Left lung (tissue), 14 donors: ENCODE measurements at places on chromosomes 2 and 18. TPM values are rescaled to one million over a fixed set of nuclear protein-coding genes. Genes with fewer than 3 reads are reported as not detected.

Gene GAL3ST2
- polyA plus RNA-seq: 0.28 TPM

Gene PCARE
- polyA plus RNA-seq: 0.03 TPM

Gene ASB18
- 0.06 TPM for polyA plus RNA-seq

DNA sequence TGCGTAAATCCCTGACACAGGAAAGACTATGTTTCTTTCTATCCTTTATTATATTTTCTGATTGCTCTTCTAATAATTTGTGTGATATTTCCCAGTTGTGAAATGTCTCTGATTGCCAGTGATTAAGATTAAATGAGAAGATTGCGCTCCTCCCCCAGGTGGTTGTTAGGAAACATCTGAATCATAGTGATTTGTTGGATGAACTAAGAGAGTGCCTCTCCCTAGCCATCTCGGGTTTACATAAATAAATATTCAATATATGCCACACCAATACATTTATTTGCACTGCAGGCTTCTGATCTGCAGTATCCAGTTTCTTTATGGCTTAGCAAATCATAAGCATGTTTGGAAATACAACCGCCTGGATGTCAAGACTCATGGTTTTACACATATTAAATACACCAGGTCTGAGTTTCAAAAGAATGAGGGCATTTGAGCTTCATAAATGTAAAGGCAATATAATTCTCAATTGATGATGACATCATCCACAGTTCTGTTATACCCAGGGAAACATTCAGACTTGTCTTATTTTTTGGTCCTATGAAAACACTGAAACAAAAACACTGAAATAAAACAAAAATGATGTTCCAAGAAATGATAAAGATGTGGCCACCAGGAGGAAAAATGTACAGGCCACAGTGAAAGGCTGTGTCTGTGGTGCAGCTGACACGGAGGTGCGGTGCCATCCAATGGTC lies 826.7 kb upstream of the ACVR2A start:
- DNase-seq: no peak

- no peak for DNase-seq
Observed at GRCh38 chr18:3392467-3392855, 57.5 kb upstream of the TGIF1 start.

DNA sequence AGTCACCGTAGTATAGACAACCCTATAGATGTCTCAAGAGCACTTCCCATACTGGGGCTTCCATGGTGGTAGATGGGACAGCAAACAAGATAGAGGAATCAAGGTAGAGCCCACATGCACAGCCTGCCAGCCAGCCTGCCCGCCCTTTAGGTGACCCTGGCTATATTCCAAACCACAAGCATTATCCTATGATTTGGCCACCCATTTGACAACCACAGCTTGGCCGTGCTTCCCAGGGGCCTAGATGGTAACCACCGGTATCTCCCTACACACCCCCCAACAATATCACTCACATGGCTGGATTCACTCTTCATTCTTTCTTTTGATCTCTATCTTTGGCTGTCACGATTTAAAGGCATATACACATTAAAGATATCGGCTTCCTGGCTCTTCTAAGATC lies 85.3 kb downstream of the CDK15 start:
- no peak for DNase-seq

DNA sequence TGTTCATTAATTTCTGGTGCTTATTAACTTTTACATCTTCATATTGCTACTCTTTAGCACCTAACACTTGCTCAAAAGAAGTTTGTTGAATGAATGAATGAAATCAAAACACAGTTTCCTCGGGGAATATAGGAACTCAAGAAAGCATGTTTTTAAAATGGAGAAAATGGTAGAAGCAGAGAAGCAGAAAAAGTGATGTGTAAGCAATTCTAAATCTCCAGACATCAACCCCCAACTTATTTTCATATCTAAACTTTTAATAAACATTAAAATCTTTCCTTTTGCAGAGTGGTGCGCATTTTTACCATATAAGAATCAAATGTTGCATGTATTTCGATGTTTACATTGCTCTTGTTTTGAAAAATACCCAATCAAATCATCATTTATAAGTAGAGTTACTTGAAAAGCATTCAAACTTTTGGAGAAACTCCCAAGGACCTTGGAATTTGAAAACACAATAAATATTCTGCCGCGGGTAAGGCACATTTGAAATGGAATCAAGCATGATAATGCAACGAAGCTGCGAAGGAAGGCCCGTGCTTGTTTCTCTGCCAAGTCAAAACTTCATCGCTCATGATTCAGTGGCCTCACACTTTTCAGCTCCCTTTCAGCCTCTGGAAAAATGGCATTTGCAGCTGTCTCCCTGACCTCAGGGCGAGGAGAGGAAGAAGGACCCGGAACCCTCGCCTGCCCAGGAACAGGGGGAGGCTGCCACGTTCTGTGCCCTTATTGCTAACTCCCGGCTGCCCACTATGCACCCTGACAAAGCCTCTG lies 26.7 kb upstream of the SMIM21 start:
- DNase-seq: peak; percentile 64

GRCh38 chr2:196266855-196267254 lies 95.5 kb upstream of the STK17B start:
- DNase-seq: no peak

GRCh38 chr2:171318463-171318934 lies 115.3 kb downstream of the METTL8 start:
- DNase-seq: no peak

GRCh38 chr18:74942319-74942910 lies 266.5 kb downstream of the PTGR3 start:
- DNase-seq: no peak

Gene ANKRD29
- 39.9 TPM for polyA plus RNA-seq

GRCh38 chr2:17757321-17757720 lies 3.4 kb downstream of the GEN1 start:
- DNase-seq: no peak

Gene NOL4
- polyA plus RNA-seq: 3.2 TPM

GRCh38 chr18:63553081-63553480 lies 10.9 kb downstream of the SERPINB12 start:
- DNase-seq: no peak

DNA sequence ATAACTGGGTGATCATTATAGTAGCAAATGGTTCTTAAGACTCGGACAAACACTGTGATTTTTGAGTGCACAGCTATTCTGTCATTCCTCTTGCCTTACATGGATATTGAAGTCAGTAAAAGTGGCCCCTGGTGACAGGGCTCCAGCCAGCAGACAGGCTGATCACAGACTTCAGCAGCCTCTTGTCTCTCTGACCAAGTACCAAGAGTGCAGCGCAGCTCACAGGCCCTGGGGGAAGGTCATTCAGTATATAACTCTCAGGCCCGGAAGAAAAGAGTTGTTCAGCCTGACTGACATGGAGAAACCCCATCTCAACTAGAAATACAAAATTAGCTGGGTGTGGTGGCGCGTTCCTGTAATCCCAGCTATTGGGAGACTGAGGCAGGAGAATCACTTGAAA lies 202.6 kb downstream of the HRH4 start:
- DNase-seq: no peak

DNA sequence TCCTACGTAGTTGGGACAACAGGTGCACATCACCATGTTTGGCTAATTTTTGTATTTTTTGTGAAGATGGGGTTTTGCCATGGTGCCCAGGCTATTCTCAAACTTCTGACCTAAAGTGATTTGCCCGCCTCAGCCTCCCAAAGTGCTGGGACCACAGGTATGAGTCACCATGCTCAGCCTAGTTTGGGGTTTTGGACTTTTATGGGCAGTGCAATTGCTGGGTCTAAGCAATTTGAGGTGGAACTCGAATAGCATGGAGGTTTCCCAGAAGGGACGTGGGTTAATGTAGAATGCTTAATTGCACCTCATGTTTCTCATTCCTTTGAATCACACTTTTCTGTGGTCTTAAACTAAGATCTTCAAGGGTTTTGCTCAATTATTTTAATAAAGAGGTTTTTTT lies 102.3 kb upstream of the EPHA4 start:
- DNase-seq: no peak

DNA sequence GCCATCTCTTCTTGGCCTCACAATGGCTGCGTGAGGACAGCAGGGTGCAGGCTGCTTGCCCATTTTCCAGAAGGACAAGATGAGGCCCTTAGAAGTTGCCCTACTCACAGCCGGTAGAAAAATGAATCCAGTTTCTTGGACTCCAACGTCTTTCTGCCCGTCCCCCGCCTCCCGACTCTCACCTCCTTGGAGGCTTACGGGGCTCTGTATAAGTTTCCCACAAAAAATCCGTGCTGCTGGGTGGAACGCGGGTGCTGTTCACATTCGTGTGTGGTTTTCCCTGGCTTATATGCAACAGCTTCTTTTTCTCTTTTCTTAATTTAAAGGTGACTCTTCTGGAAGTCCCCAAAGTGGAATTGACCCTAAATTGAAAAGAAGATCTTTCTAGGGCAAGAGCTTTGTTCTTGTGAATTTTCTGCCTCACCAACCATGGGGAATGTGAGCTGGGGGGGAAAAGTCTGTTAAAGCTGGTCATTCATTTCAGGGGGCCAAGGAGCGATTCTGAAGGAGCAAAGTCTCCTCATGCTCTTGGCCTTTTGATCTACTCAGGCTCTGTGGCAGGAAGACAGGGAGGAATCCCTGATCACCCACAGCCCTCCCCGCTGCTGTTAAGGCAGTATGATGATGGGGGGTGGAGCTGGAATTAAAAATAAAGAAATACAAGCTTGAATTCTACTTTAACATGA lies 51.3 kb downstream of the DDX1 start:
- no peak for DNase-seq

DNA sequence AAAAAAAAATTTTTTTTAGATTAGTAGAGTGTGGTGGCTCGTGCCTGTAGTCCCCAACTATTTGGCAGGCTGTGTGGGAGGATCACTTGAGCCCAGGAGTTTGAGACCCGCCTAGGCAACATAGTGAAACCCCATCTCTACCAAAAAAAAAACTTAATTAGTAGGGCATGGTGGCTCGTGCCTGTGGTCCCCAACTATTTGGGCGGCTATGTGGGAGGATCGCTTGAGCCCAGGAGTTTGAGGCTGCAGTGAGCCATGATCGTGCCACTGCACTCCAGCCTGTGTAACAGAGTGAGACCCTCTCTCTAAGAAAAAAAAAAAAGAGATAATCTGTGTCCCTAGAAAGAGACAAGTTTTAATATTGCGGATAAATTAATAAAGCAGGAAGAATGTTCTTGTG lies 8.8 kb downstream of the GPR55 start:
- no peak for DNase-seq

Gene ANKRD30B
- not detected for polyA plus RNA-seq

GRCh38 chr2:233410196-233410760 lies 56.0 kb downstream of the DGKD start:
- DNase-seq: no peak

GRCh38 chr2:205020673-205021072 lies 475.4 kb downstream of the PARD3B start:
- no peak for DNase-seq

- DNase-seq: no peak
Observed at GRCh38 chr2:198452327-198452726, 647.9 kb downstream of the PLCL1 start.

DNA sequence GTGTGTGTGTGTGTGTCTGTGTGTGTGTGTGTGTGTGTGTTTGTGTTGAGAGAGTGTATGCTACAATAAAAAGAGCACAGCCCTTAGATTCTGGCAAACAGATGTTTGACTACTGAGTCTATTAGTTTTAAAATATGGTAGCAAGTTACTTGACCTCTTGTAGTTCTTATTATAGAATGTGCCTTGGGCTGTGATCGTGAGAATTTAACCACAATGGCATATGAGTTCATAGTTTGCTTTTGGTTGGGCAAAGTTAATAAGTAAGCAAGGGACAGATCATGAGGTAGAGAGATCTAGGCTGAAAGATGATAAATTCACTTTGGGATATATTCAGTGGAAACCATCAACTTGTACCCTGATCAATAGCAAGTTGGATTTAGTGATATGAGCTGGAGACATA lies 334.3 kb upstream of the VWC2L start:
- no peak for DNase-seq

GRCh38 chr2:122029456-122029855 lies 274.0 kb downstream of the TSN start:
- no peak for DNase-seq

Gene COL6A3
- 747 TPM for polyA plus RNA-seq

Gene FAM237A
- polyA plus RNA-seq: not detected

Gene MSTN
- polyA plus RNA-seq: 1.4 TPM

GRCh38 chr18:61340148-61340547 lies 6.9 kb downstream of the CDH20 start:
- no peak for DNase-seq

Gene CROCC2
- 2.1 TPM for polyA plus RNA-seq

- no peak for DNase-seq
Observed at GRCh38 chr2:219430633-219431615, 3.7 kb upstream of the SPEG start.

DNA sequence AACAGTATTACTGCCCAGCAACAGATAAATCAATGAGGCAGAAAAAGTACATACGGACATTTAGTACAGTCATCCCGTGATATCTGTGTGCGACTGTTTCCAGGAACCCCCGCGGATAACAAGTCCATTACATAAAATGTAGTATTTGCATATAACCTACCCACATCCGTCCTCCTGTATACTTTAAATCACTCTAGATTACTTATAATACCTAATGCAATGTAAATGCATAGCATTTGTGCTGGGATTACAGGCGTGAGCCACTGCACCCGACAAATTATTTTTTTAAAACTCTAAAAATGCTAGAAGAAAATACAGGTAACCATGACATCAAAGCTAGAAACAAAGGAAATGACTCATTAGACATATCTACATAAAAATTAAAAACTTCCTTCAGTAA lies 91.6 kb downstream of the FAM161A start:
- no peak for DNase-seq

Gene PPP1R1C
- 2.8 TPM for polyA plus RNA-seq

DNA sequence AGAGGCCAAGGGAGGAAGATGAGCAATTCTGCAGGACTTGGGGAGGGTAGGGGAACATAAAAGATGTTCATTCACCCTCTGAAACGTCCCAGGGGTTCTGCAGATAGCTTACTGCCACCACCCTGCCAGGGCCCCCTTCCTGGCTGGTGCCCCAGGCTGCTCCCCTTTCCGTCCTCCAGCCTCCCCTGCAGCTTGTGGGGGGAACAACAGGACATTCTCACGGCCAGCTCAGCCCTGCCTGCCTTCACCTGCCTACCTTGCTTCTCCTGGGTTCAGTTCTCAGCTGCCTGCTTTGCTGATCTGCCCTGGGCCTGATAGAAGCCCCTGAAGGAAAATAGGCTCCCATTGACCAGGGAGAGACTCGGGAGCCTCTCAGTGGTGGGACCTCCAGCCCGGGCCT lies 251.1 kb downstream of the CELF4 start:
- DNase-seq: no peak

Gene SERPINB10
- 0.24 TPM for polyA plus RNA-seq

DNA sequence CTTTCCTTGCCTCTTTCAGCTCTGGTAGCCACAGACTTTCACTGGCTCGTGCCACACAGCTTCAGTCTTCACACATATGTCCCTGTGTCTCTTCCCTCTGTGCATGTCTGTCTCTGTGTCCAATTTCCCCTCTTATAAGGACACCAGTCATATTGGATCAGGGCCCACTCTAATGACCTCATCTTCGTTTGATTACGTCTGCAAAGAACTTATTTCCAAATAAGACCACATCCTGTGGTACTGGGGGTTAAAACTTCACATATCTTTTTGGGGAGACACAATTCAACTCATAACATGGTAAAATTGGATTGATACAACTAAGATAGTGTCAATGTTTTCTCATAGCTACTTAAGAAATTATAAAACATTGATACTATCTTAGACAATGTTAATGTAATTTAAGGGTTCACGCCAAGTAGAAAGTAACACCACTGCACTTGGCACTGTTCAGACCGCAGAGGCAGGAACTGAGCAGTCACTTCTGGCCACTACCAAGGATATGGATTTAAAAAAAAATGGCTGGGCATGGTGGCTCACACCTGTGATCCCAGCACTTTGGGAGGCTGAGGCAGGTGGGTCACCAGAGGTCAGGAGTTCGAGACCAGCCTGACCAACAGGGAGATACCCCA lies 119.6 kb upstream of the EPAS1 start:
- DNase-seq: no peak

Gene ZNF385B
- 5.7 TPM for polyA plus RNA-seq

GRCh38 chr2:154173919-154174318 lies 302.2 kb downstream of the GALNT13 start:
- no peak for DNase-seq
